ENCODE measurements at places on chromosomes 5 and 9.
A peak's percentile ranks its signal among the peaks of the same experiment; 100 is the strongest.

DNA sequence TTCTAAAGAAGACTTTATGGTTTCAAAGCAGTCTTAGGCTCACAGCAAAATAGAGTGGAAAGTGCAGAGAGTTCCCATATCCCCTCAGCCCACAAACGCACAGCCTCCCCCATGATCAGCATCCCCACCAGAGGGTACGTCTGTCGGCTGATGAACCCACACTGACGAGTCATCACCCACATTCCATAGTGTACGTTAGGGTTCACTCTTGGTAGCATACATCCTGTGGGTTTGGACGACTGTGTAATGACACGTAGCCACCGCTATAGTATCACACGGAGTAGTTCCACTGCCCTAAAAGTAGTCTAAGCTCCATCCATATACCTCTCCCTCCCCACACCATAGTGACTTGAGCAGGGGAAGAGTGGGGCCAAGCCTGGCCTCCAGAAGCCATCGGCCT is 135.7 kb upstream of the PHYKPL start:
- DNase-seq = no peak

DNA sequence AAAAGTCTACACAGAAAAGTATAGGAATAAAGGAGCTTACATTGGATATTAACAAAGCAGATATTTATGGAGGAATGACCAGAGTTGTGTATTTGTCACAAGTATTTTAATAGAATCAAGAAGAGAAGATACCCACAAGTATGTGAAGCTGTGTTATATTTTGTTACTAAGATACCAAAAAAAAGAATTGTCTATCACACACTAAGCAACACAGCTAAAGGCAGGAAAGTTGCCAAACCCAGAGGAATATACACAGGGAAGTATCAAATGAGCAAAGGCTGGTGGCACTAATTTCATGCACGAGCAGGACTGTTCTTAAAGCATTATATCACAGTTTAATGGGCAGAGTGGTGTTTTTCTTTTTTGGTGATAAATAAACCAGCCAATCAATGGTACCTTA is 30.9 kb upstream of the RAI14 start:
- DNase-seq = no peak

DNA sequence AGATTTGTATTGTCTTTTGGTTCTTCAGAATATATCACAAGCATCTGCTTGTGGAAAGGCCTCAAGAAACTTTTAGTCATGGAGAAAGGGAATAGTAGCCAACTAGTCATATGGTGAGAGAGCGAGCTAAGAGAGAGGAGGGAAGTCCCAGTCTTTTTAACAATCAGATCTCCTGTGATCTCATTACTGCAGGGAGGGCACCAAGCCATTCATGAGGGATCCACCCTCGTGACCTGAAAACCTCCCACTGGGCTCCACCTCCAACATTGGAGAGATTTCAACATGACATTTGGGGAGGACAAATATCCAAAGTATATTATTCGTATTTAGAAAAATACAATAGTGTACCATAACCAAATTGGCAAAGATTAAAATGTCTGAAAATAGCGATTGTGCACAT is 99.0 kb downstream of the GABRA1 start:
- DNase-seq = no peak

DNA sequence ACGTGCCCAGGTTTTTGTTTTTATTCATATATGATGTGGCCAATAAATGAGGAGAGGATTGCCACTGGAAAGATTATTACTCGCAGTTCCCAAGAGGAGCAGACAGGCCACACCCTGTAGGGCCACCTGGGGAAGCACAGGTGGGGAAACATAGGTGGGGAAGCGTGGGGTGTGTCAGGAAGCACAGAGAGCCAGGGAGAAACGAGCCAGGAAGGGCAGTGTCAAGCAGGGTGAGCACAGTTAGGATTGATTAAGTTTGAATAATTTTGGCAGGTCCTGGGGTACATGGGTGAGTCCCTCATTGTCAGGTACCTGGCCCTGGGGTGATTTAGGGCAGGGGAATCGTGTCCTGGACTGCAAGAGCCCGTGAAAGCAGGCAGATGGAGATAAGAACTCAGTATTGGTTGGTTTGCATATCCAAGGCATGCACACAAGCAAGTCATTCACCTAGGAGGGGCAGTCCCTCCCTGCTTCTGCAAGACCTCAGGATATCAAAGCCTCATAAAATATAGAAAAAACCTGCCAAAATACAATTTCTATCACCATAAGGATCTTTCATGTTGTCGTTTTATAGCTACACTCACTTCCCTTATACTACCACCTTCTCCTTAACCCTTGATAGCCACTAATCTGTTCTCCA is 22.4 kb downstream of the MVB12B start:
- DNase-seq = no peak

- peak; percentile 19 for DNase-seq
Measured at GRCh38 chr5:92002721-92003274, 619.7 kb upstream of the ARRDC3 start.

DNA sequence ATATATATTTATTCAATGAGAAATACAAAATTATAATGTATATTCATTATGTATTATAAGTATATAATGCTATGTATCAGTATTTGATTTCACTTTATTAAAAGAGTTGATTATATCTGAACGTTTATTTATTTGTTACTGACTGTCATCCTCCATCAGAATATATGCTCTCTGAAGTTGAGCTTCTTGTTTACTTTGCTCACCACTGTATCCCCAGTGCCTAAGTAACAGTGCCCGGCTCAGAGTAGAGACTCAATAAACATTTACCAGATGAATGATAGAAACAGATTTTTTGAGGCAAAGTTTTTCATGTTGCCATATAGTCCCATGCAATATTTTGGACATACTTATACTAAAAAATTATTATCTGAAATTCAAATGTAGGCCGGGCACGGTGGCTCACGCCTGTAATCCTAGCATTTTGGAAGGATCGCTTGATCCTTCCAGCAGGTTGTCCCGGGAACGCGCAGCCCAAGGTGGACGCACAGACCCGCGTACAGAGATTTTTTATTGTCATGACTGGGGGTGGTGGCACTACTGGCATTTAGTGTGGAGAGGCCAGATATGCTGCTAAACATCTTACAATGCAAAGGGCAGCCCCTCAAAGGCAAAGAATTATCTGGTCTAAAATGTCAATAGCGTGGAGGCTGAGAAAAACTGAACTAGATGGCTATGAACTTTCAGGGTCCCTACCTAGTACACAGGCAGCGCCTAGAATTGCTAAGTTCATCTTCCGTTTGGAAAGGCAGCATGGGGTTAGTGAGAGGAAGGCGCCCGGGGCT is 761 bp upstream of the DNAJC25 start:
- DNase-seq = no peak

DNA sequence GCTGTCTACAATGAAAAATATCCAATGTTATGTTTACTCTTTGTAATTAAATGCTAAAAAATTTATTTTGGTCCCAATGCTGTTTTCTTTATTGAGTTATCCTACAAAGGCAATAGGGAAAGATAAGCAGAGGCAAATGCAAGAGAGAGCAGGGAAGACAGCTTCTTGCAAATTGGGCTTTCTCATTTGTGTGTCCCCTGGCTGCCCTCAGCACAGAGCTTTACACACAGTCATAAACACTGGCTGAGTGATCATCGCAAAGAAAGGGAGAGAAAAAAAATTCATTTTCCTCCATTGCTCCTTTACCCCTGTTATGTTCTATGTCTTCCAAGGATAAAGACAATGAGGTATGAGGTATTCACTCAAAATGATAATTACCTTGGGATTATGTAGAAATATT is 2.3 kb upstream of the TSSK1B start:
- DNase-seq = no peak

GRCh38 chr5:7329141-7329540 is 66.8 kb upstream of the ADCY2 start:
- DNase-seq = no peak

- DNase-seq = peak; percentile 65
Measured at GRCh38 chr9:13941714-13942113, 372.2 kb downstream of the NFIB start.

DNA sequence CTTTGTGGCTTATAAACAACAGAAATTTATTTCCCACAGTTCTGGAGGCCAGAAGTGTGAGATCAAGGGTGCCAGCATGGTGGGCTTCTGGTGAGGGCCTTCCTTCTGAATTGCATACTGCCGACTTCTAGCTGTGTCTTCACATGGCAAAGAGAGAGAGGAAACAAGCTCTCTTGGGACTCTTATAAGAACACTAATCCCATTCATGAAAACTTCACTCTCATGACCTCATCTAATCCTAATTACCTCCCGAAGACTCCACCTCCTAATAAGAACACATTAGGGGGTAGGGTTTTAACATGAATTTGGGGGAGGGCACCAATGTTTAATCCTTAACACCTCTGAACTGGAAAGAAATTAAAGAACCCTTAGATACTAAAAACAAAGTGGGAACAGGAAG is 75.9 kb upstream of the MINAR2 start:
- DNase-seq = no peak

DNA sequence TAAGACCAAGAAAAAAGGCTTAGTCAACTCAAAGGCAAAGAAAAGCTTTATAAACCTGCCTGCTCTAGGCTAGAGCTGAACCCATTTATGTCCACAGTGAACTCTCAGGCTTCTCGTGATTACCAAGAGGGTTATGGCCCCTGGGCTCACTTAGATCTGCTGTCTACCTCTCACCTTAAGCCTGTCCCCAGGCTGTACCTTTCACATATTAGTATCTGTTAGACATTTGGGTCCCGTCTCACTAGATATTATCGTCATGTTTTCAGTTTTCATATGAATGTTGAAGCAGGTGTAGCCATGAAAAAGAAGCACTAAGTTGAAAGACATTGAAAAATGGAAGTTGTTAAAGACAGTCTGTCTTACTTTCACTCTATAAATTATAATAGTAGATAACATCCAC is 75.2 kb upstream of the COX7C start:
- DNase-seq = no peak

Data from foreskin fibroblast (primary cell).